Muscle of back (tissue), 13 donors: ENCODE measurements at places on chromosomes 1 and 21.

DNA sequence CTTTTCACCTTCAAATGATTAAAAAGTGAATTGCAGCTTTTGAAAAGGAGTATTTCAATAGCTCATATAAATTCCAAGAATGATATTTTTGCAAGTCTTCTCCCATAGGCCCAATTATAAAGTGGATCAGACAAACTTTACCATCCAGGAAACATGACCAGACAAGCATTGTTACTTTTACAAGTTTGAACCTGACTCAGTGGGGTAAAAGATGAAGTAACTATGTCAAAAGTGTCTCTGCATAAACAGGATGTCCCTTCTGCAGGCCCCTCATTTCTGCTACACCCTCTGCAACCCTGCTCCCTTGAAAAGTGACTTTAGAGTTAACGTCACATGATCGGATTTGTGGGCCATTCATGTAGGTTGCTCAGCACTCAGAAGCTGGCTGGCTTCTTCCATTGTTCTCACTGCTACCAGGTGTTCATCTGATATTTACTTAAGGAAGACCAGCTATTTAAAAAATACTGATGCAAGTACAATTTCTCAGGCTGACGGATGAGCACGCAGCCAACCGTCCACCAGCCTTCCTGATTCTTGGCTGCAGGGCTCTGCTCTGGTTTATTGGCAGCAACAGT lies 32.3 kb downstream of the URB1 start:
- no peak for DNase-seq

DNA sequence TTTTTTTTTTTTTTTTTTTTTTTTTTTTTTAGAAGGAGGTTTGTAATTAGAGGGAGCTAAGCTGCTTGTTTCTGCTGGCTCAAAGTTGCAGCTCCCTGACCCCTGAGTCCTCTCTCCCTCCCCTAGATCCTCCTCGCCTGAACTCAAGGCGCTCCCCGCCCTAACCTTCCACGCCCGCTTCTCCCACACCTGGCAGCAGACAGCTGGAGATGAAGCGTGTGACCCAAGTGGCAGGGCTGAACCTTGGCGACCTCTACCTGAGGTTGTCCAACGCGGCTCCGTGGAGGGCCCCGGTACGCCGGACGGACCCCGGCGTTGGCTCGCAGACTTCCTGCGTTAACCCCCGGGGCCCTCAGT lies 795 bp downstream of the NGF start:
- DNase-seq = peak; percentile 62

GRCh38 chr1:72969461-72969860 lies 687.1 kb upstream of the NEGR1 start:
- DNase-seq = no peak

DNA sequence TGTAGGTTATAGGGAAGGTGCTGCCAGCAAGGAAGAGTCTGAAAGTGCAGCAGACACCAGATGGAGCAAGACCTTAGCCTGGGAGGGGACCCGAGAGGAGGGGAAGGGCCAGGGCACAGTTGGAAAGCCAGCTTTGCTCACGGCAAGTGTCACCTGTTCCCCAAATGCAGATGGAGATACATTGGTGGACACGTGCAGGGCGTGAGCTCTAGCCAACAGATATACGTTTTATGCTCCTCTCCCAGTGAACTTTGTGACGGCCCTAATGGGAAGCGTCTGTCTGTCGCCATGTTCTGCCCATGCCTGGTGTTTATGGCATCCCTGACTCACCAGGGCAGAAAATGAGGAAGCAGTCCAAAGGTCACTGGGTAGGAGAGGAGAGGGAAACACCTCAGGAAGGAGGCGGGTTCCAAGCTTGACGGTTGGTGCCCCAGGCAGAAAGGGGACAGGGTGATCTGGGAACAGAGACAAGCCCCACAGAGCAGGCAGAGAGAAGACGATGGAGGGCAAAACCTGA lies 7.6 kb downstream of the GPA33 start:
- no peak for DNase-seq

DNA sequence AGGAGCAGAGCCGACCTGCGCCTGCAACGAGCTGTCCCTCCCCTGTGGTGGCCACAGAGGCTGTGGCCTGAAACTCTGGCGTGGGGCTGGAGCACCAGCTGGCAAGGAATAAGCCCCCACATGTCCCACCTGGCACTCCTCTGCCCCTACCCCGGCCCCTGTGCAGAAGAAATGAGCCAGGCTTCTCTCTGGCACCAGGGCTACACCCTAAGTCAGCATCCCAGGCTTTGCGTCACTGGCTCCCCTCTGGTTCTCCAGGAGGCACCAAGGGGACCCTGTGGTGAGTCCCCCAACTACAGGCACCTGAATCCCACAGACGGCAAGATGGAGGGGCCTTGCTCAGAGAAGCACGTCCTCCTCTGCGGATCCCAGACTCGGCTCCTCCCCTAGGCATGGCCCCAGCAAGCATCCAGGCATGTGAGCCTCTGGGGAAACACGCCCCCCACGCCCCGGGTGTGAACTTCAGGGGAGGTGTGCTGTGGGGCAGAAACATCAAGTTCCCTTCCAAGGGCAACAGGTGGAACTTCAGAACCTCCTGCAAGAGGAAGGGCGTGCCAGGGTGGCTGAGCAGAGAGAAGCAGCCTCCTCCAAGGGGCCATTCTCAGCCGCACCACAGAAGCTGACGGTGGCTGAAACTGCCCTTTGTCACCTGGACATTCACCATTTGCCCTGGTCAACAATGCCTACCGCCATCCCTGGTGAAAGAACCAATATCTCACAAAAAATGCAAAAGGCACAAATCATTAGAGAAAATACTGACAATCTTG lies 2.9 kb downstream of the KRTAP10-7 start:
- no peak for DNase-seq

- no peak for DNase-seq
Observed at GRCh38 chr21:18204931-18205330, 39.7 kb upstream of the CHODL start.

DNA sequence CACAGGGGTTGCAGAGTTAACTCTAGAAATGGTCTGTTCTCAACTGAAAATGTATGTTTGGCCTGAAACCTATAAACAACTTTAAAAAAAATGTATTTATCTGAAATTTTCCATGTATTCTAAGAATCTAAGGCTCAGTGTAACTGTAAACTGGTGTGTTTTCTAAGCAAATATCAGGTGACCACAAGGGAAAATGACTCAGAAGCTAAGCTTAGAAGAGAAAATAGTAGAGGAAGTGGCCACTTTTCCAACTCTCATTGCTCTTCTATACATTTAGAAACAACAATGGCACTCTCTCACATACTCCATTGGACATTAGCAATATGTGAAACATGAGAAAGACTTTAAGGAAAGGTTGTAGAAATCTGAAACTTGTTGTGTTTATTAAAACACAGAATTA lies 7.5 kb downstream of the TNFSF18 start:
- no peak for DNase-seq

DNA sequence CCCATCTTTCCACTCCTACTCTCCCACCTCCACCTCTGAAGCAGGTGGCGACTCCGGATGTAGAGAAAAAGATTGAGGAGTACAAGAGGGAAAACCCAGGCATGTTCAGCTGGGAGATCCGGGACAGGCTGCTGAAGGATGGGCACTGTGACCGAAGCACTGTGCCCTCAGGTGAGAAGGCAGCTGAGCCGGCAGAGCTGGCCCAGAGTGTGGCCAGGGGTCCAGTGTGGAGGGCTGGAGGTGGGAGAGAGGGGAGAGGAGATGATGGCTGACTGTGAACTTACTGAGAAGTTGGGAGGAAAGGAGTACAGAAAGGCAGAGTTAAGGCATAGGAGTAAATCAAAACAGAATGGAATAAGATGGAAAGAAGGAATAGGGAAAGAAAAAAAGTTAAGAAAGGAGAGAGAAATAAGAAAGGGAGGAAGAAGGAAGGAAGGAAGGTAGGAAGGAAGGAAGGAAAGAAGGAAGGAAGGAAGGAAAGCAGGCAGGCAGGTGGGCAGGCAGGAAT lies 4.5 kb downstream of the PAX7 start:
- no peak for DNase-seq

DNA sequence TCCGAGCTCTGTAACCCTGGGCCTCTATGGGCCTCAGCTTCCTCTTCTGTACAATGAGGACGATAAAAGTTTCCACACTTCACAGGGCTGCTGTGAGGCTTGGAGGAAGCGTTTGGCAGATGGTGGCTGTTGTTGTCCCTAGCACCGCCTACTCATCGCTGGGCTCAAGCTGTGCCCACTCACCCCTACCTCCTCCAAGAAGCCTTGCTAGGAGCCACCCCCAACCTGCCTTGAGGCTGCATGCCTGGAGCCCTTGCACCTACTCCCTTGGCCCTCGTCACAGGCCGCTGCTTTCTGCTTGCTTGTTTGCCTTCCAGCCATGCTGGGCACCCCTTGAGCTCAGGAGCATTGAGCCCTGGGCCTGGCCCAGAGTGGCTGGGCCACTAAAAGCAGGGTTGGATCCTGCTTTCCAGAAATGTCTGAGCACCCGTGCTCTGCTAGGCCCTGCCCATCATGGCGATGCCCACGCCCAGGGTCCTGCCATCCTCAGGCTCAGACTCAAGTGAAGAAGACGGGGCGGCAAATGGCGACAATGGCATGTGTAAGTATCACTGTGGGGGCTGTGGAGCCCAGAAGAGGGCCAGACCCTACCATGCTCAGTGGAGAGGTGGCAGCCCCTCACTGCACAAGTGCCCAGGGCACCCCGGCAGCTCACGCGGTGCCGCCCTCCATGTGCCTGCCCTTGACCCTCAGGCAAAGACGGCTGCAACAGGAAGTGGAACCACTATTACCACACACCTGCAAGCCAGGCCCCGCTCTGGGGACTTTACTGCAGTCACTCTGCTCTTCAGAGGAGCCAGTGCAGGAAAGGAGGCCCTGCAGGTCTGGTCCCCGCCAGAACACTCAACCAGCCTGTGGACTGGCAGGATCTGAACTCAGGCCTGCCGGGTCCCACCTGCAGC lies 9.5 kb downstream of the SH3BGRL3 start:
- DNase-seq = peak; percentile 53

DNA sequence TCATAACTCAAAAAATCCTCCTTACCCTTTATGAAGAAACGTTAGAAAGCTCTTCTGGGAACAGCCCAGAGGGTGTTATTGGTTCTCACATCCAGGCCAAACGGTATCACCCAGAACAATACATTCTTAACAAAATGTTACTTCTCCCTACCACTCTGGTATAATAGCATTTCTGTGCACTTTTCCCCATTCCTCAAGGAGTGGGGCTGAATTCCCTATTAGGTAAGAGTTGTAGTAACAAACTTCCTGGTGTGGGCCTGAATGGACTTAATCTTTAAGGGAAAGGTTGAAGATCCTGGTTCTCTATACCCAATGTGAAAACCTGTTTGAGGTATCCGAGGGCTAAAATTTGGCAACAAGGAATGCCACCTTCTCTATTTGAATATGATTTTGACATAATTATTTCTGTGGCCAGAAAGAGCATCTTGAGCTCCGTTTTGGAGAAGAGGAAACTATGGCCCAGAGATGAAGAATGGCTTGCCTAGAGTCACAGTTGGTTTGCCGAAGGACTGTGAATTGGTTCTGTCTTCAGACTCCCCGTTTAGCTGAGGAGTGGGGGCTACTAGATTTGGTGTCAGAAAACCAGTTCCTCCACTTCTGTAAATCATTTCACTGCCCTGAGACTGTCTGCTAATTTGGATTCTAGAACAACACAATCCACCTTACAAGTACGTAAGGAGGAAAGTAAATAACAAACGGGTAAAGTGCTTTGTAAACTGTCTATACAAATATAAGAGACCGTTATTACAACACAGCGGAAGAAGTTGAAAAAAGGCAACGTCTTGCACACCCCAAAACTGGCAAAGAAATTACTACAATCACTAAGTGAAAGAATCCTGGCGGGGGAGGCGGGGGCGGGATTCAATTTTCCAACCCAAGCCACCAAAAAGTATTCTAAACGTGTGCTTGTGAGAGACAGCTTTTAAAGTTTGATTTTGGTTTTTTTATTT lies 2.3 kb downstream of the ANP32E start:
- no peak for DNase-seq

- DNase-seq = no peak
Observed at GRCh38 chr1:201900476-201900875, 11.8 kb downstream of the SHISA4 start.

GRCh38 chr1:234096161-234096770 lies 191.8 kb downstream of the SLC35F3 start:
- no peak for DNase-seq
